ENCODE measurements at places on chromosomes 3 and 15.

DNA sequence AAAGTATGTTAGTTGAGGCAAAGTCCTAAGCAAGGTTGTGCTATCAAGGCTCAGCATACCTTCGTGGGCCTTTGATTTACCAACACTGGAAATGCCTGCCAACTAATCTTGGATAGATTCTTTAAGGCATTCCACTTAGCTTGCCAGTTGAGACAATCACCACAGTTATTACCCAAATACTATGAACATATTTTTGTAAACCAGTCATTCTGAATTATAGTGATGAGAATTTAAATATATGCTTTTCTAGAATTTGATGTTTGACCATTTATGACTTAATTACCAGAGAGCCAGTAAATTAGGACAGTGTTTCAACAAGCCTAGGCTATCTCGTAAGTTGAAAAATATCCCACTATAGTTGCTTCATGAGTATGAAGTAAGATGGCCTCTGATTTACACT lies 15.5 kb downstream of the TRIM59 start:
- no peak for DNase-seq

DNA sequence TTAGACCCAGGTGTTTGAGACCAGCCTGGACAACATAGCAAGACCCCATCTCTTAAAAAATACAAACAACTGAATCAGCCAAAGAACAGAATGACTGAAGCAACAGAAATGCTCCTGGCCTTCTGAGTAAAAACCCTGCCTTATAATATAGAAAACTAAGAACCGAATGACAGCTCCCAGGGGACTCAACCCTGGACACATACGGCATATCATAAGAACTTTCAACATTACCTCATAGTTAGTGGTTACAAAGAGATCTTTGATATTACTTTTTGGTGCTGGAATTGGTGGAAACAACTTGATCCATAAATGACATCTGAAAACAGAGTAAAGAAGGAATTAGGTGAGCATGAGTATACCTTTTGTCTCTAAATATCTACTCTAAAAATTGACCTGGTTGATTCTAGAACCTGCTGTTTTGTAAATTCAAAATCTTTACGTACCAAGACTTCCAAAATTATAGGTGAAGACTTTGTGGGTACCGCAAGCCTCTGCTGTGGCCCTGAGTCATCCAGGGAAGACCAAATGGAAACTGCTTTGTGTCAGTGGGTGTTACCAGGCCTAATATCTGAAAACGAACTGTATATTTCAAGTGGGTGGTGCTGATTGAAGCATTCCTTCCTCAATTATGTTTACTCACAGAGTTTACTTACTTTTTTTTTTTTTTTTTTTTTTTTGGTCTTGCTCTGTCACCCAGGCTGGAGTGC lies 35.5 kb downstream of the IL5RA start:
- no peak for DNase-seq

DNA sequence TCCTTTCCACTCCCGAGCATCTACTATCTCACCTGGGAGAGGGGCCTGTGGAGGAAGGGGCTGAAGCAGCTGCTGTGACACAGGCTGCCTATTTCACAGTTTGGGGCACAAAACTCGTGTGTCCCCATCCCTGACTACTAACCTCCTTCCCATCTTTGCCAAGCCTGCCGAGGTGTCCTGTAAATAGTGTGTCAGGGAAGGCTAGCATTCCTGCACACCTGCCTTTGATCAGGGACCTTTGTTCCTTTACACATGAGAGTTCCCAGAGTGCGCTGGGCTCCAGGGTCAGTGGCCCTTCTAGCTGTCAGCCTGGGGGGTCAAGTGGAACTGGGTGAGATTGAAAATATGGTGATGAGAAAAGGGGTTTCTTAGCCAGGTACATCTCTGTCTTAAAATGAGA lies 13.0 kb upstream of the TF start:
- DNase-seq, result no peak

GRCh38 chr3:49869525-49870126 lies at the start of gene CAMKV:
Gene CAMKV, minus strand, starts transcription at chr3:49869906. Its CDS starts 7,518 bp downstream, at chr3:49862388.
- no peak for DNase-seq

- peak; percentile 60 for DNase-seq
Observed at GRCh38 chr3:160885791-160886286, 129.8 kb downstream of the PPM1L start.

GRCh38 chr3:120821426-120821825 lies 78.9 kb downstream of the GTF2E1 start:
- no peak for DNase-seq

- DNase-seq, result no peak
Observed at GRCh38 chr15:85019815-85020590, 38.3 kb downstream of the PDE8A start.

GRCh38 chr3:171133337-171133736 lies 106.8 kb upstream of the SLC2A2 start:
- DNase-seq, result no peak

GRCh38 chr3:72448375-72448823 lies 399.8 kb downstream of the SHQ1 start:
- no peak for DNase-seq

DNA sequence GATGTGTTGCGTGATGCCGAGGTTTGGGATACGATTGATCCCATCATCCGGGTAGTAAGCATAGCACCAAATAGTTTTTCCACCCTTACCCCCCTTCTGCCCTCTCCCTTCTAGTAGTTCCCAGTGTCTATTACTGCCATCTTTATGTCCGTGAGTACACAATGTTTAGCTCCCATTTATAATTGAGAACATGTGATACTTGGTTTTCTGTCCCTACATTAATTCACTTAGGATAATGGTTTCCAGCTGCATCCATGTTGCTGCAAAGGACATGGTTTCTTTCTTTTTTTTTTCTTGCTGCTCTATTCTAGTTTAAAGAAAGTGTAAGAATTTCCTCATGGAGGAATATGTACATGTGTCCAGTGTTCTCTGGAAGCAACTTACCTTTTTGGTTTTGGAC lies 51.8 kb downstream of the NSUN3 start:
- DNase-seq, result no peak

DNA sequence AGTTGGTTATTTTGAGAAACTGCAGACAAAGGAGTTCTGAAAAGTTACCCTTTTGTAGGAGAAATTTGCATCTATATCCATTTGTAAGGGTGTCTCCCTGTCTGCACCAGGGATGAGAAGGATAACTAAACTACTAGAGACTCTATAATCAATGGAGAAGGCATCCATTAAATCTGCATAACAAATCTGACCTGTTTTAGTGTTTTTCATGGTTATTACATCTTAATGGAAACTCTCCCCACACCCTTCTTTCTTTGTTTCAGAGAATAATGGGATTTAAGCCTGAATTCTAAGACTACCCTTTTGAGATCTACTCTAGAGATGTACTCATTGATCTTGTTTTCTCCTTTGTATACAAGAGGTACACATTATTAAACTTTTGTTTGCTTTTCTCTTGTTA lies 82.0 kb upstream of the DAZL start:
- DNase-seq, result no peak

DNA sequence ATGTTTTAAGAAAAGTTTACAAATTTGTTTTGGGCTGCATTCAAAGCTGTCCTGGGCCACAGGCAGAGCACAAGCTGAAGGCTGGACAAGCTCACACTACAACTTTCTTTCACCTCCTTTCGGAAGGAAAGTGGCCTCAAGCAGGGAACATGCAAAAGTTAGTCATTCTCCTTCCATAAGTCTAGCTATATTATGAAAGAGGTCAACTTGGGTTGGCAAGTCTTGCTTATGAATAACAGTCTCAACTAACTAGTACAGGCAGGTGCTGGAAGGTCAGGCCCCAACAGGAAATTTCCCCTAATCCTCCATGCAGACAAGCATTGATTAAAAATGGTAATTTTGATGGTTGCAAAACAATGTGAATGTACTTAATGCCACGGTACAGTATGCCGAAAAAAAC lies 69.4 kb downstream of the OSBPL10 start:
- DNase-seq, result no peak

- no peak for DNase-seq
Observed at GRCh38 chr3:44510000-44510368, 32.5 kb upstream of the ZNF445 start.

DNA sequence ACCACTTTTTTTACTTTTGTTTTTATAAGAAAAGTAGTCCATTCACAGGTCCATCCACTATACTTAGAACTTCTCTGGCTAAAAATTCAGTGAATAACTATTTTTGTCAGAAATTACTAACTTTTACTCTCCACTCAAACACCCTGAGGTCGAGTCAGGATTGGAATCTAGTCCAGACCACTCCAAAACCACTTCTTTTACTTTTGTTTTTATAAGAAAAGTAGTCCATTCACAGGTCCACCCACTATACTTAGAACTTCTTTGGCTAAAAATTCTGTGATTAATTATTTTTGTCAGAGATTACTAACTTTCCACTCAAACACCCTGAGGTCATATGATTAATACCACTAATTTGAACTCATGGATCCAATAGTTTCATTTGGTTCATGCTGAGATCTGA lies 239.4 kb downstream of the RORA start:
- no peak for DNase-seq

DNA sequence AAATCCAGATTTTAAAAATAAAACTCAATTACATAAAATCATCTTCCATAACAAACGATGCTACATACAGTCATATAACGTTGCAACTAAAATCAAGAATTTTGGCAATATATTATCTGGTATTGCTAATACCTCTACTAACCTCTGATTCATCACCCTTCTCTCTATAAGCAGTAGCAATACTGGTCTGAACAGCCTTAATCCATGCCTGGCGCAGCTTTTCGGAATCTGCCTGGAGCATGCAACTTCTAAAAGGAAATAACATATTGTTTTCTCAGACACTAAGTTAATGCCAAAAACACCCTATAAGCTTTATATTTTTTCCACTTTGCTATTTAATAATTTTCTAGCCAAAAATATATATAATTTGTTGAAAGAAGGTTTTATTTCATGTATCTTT lies 35.4 kb upstream of the XXYLT1 start:
- no peak for DNase-seq

- no peak for DNase-seq
Observed at GRCh38 chr3:79845546-79845945, 77.7 kb upstream of the ROBO1 start.

GRCh38 chr3:184741259-184741556 lies 29.3 kb upstream of the MAGEF1 start:
- DNase-seq, result no peak

- no peak for DNase-seq
Observed at GRCh38 chr15:69299943-69300588, 1.4 kb downstream of the PAQR5 start.
